SJCRH30 (cell line): ENCODE measurements at places on chromosomes 5 and 9. TPM values are rescaled to one million over a fixed set of nuclear protein-coding genes. Genes with fewer than 3 reads are reported as not detected.

Gene TLX3
- total RNA-seq: 6.2 and 6.9 TPM in 2 replicates

- DNase-seq: peak; percentile 4
- no peaks in the 10 kb centered on the region for H3K4me1 ChIP-seq
- H3K4me3 ChIP-seq: no peak overlapping the region
- H3K27me3 ChIP-seq: no peaks in the 10 kb centered on the region
- H3K36me3 ChIP-seq: peaks cover 2% of the 10 kb centered on the region; the same call in 1 of the 2 replicates
These were observed 39.1 kb downstream of the CTNNA1 start for GRCh38 chr5:138792195-138792790.

DNA sequence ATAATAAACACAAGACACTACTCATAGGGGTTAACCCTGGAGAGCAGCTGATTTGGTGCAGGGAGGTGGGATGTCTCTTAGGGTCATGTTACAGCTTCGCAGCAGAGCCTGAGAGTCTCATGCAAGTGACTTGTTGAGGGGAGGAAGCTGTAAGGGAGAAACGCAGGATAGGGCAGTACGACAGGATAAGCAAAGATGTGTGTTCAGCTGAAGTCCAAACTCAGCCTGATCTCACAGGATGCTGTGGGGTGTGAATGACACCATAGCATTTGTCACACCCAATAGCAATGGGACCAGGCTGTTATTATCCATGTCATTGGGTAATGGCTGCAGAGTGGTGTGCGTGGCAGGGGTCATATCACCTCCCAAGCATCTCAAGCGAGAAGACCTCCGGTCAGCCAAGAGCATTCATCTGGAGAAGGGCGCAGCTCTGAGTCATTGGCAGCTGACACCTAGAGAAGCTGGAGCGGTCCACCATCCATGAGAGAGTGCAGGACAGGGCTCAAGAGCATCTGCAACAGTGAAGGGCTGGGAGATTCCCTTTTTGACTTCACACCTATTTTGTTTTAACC is 49.2 kb upstream of the RPL26L1 start:
- DNase-seq: peak; percentile 47
- H3K4me3 ChIP-seq: no peak overlapping the region
- H3K27me3 ChIP-seq: no peaks in the 10 kb centered on the region
- peaks cover 8% of the 10 kb centered on the region for H3K4me1 ChIP-seq
- no peaks in the 10 kb centered on the region; the same call in 1 of the 2 replicates for H3K36me3 ChIP-seq
- no peak overlapping the region for H3K27ac ChIP-seq

GRCh38 chr5:168424594-168425323 is 61.5 kb upstream of the RARS1 start:
- no peaks in the 10 kb centered on the region for H3K4me1 ChIP-seq
- H3K4me3 ChIP-seq: no peak overlapping the region
- no peak for DNase-seq
- H3K27ac ChIP-seq: no peak overlapping the region
- no peaks in the 10 kb centered on the region; the same call in 1 of the 2 replicates for H3K27me3 ChIP-seq
- no peaks in the 10 kb centered on the region for H3K36me3 ChIP-seq

Gene TNFSF15
- 1.0 and 1.1 TPM in 2 replicates for total RNA-seq

DNA sequence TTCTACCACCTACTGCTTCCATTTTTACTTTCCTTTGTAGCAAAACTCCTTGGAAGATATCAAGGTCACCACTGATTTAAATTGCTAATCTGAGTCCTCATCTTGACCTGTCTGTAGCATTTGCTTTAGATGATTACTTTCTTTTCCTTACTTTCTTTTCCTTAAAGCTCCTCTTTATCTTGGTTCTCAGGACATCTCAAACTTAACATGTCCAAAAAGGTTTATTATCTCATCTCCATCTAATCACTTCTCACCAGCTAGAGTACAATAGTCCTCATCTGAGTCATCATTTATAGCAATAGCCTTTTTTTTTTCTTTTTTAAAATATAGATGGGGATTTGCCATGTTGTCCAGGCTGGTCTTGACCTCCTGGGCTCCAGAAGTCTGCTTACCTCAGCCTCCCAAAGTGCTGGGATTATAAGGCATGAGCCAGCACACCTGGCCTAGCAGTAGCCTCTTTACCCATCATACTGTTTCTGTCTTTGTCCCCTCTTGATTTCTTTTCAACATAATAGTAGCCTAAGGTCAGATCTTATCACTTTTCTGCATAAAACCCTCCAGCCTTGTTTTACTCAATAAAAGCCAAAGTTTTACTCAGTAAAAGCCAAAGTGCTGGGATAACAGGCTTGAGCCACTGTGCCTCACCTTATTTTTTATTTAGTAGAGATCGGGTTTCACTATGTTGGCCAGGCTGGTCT is 32.9 kb upstream of the GPR21 start:
- H3K27me3 ChIP-seq: no peaks in the 10 kb centered on the region
- no peak overlapping the region for H3K27ac ChIP-seq
- H3K4me1 ChIP-seq: peaks cover 2% of the 10 kb centered on the region; the same call in 1 of the 2 replicates
- no peak for DNase-seq

GRCh38 chr5:146137967-146138403 is 32.6 kb upstream of the PLAC8L1 start:
- peak; percentile 13 for DNase-seq
- H3K4me3 ChIP-seq: no peak overlapping the region
- H3K36me3 ChIP-seq: peaks cover 75% of the 10 kb centered on the region
- H3K27ac ChIP-seq: no peak overlapping the region

GRCh38 chr5:110053205-110053604 is 363.5 kb downstream of the MAN2A1 start:
- H3K4me3 ChIP-seq: no peak overlapping the region
- H3K27ac ChIP-seq: no peak overlapping the region
- H3K27me3 ChIP-seq: no peaks in the 10 kb centered on the region
- no peaks in the 10 kb centered on the region for H3K36me3 ChIP-seq
- peaks cover 16% of the 10 kb centered on the region for H3K4me1 ChIP-seq

DNA sequence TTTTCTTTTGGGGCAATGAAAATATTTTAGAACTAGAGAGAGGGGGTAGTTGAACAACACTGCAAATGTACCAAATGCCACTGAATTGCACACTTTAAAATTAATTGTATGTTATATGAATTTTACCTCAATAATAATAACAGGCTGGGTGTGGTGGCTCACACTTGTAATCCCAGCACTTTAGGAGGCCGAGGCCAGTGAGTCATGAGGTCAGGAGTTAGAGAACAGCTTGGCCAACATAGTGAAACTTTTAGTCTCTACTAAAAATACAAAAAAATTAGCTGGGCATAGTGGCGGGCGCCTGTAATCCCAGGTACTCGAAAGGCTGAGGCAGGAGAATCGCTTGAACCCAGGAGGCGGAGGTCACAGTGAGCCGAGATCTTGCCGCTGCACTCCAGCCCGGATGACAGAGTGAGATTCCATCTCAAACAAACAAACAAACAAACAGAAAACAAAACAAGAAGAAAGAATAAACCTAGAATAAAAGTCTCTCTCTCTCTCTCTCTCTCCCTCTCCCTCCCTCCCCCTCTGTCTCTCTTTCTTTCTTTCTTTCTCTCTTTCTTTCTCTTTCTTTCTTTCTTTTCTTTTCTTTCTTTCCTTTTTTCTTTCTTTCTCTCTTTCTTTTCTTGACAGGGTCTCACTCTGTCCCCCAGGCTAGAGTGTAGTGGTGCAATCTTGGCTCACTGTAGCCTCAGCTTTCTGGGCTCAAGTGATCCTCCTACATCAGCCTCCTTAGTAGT is 91.1 kb downstream of the BASP1 start:
- H3K4me1 ChIP-seq: no peaks in the 10 kb centered on the region

DNA sequence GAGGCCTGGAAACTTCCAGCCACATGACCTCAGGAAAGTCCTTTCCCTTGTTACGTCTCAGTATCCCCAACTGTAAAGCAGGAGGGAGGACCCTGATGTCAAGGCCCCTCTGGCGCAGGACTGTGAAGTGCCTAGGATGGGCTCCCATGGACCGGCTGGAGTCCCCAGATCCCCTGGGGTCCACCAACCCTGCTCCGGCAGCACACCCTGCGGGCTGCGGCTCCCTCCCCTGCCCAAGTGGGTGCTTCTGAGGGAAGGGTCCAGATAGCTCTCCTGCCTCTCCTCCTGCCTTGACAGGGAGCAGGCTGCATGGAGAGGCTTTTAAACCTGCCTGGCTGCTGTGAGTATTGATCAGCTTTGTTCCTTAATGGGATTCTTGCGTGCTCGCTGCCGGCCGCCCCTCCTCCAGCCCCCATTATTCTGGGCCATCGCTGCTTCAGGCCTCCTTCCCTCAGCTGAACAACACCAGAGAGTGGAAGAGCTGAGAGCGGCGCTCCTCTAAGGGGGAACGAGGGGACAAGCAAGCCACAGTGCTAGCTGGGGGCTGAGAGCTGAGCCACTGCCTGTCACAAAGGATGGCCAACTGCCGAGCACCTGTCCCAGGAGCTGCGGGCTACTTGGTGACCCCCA is 25.6 kb upstream of the NTNG2 start:
- no peak for DNase-seq
- H3K27ac ChIP-seq: no peak overlapping the region
- H3K27me3 ChIP-seq: peaks cover 51% of the 10 kb centered on the region
- H3K4me3 ChIP-seq: no peak overlapping the region
- no peaks in the 10 kb centered on the region for H3K36me3 ChIP-seq

GRCh38 chr5:126521130-126521529 is 73.9 kb downstream of the ALDH7A1 start:
- no peak overlapping the region for H3K27ac ChIP-seq
- no peaks in the 10 kb centered on the region for H3K27me3 ChIP-seq
- no peak overlapping the region for H3K4me3 ChIP-seq
- peak; percentile 36 for DNase-seq

- no peak overlapping the region for H3K4me3 ChIP-seq
- no peak for DNase-seq
- H3K36me3 ChIP-seq: no peaks in the 10 kb centered on the region
- no peak overlapping the region for H3K27ac ChIP-seq
- H3K4me1 ChIP-seq: no peaks in the 10 kb centered on the region
These were observed 141.8 kb downstream of the SLCO4C1 start for GRCh38 chr5:102154291-102154690.

DNA sequence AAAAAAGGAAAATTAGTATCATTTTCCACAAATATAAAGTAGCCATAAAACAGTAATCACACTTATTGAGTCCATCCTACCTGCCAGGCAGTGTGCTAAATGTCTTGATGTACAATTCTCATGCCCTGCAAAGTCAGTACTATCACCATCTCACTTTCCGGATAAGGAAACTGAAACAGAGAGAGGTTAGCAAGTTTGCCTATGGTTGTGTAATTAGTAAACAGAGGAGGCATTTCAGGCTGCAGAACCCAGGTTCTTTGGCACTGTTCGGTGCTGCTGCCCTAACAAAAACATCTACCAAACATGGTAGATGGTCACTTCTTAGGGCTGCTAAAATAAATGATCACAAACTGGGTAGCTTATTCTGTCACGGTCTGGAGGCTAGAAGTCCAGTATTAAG is 22.6 kb downstream of the PLAC8L1 start:
- no peaks in the 10 kb centered on the region for H3K36me3 ChIP-seq
- peaks cover 11% of the 10 kb centered on the region; the same call in 1 of the 2 replicates for H3K4me1 ChIP-seq
- no peak overlapping the region for H3K27ac ChIP-seq
- no peak overlapping the region for H3K4me3 ChIP-seq
- no peak for DNase-seq

Gene AK3
- total RNA-seq: 41.0 and 42.2 TPM in 2 replicates

GRCh38 chr9:34363619-34364351 is 12.9 kb downstream of the MYORG start:
- H3K4me1 ChIP-seq: 0 out of 2 replicates have a peak, but pooled peaks cover 3% of the 10 kb centered on the region
- peak overlapping the region; percentile 23 for H3K4me3 ChIP-seq
- no peak overlapping the region for H3K27ac ChIP-seq
- H3K27me3 ChIP-seq: no peaks in the 10 kb centered on the region

Gene IRX4
- total RNA-seq: not detected in 2 replicates

Gene TTC23L
- total RNA-seq: not detected in 2 replicates

Gene PTCD2
- total RNA-seq: 12.7 and 13.4 TPM in 2 replicates

GRCh38 chr5:98599016-98599415 is 174.4 kb upstream of the RGMB start:
- no peak overlapping the region for H3K4me3 ChIP-seq
- peaks cover under 1% of the 10 kb centered on the region; the same call in 1 of the 2 replicates for H3K4me1 ChIP-seq
- DNase-seq: no peak
- no peak overlapping the region for H3K27ac ChIP-seq

Gene SH3TC2
- total RNA-seq: 11.8 and 14.1 TPM in 2 replicates

Gene LHX6
- total RNA-seq: 6.1 and 6.3 TPM in 2 replicates

Gene PCDHGC5
- total RNA-seq: 1.3 and 2.8 TPM in 2 replicates

DNA sequence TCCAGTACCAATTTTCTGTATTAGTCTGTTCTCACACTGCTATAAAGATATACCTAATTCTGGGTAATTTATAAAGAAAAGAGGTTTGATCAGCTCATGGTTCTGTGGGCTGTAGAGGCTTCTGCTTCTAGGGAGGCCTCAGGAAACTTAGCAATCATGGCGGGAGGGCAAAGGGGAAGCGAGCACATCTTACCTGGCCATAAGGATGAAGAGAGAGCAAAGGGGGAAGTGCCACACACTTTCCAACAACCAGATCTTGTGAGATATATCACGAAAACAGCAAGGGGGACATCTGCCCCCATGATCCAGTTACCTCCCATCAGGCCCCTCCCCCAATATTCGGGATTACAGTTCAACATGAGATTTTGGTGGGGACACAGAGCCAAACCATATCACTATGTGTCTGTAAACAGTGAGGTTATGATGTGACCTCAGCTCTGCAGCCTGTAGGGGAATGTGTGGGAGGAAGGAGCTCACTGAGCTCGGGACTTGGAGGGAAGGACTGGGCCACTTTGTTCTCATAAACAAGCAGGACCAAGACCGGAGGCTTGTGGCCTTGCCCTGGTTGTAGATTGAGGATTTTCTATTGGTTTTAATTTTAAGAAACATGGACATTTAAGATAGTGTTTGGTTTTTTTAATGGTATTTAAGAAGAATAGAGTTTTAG is 85.2 kb downstream of the EHMT1 start:
- H3K27me3 ChIP-seq: no peaks in the 10 kb centered on the region
- no peak for DNase-seq
- H3K36me3 ChIP-seq: peaks cover 3% of the 10 kb centered on the region; the same call in 1 of the 2 replicates
- H3K4me1 ChIP-seq: no peaks in the 10 kb centered on the region
- H3K4me3 ChIP-seq: no peak overlapping the region

DNA sequence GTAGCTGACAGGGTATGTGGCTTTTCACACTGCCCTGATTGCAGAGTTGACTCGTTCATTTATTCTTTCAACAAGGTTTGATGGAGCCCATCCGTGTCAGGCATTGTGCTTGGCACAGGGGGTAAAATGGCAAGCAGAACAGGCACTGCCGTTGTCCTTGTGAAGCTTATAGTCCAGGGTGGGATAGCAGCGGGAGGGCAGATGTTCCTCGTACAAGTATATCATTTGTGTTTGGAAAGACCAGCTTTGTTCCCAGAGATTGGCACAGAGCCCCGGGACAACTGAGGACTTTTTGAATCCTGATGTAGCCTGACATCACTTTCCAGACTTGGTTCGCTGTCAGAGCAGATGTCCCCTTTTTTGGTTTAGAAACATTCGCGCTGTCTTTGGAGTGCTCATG is 50.9 kb downstream of the MVB12B start:
- 0 out of 2 replicates have a peak, but pooled peaks cover 8% of the 10 kb centered on the region for H3K36me3 ChIP-seq
- DNase-seq: no peak
- no peak overlapping the region for H3K27ac ChIP-seq
- no peak overlapping the region for H3K4me3 ChIP-seq
- H3K4me1 ChIP-seq: peaks cover 42% of the 10 kb centered on the region
- no peaks in the 10 kb centered on the region for H3K27me3 ChIP-seq

DNA sequence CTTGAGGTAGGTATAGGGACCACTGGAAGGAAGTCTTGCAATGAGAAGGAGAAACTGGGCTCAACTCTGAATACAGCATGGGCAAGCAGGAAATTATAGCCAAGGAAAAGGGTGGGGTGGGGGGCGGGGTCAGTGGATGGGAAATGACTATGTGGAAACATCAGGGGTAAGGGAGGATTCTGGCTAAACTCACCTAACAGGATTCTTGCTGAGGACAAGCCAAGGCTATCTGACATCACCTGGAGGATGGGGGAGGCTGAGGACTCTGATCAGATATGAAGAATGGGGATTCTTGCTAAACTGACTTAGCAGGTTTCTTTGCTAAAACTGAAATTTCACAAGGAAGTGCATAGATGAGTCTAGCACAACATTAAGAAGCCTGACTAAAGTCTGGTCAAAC is 40.8 kb downstream of the CTSL start:
- DNase-seq: no peak
- no peak overlapping the region for H3K27ac ChIP-seq
- peaks cover 10% of the 10 kb centered on the region; the same call in 1 of the 2 replicates for H3K4me1 ChIP-seq
- no peaks in the 10 kb centered on the region; the same call in 1 of the 2 replicates for H3K36me3 ChIP-seq
- H3K4me3 ChIP-seq: no peak overlapping the region
